Tibial nerve (tissue), 4 donors: ENCODE measurements at places on chromosomes 16 and 17. TPM values are rescaled to one million over a fixed set of nuclear protein-coding genes. Genes with fewer than 3 reads are reported as not detected.

DNA sequence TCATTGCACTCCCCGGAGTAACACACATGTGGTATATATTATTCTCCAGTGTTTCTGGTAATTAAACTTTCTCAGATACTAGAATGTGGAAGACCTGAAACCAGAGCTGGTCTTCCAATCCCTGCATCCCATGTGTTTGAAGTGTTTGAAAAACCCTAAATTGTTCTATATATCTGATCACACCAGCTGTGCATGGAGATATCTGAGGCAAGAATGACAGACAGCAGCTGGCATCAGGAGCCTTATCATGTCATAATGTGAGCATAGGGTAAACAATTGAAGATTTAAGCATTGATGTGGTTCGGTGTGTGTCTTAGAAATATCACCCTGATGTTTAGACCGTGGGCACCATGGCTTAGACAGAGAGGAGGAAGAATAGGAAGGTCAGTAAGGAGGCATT lies 251.0 kb downstream of the CDH11 start:
- H3K27ac ChIP-seq, result no peak overlapping the region
- no peaks in the 10 kb centered on the region for H3K27me3 ChIP-seq
- no peaks in the 10 kb centered on the region for H3K36me3 ChIP-seq

- no peaks in the 10 kb centered on the region for H3K27me3 ChIP-seq
- peaks cover 94% of the 10 kb centered on the region for H3K36me3 ChIP-seq
- no peak overlapping the region for H3K27ac ChIP-seq
- H3K4me3 ChIP-seq, result no peak overlapping the region
- no peaks in the 10 kb centered on the region for H3K4me1 ChIP-seq
These were observed 19.2 kb upstream of the SMIM5 start for GRCh38 chr17:75614006-75614405.

DNA sequence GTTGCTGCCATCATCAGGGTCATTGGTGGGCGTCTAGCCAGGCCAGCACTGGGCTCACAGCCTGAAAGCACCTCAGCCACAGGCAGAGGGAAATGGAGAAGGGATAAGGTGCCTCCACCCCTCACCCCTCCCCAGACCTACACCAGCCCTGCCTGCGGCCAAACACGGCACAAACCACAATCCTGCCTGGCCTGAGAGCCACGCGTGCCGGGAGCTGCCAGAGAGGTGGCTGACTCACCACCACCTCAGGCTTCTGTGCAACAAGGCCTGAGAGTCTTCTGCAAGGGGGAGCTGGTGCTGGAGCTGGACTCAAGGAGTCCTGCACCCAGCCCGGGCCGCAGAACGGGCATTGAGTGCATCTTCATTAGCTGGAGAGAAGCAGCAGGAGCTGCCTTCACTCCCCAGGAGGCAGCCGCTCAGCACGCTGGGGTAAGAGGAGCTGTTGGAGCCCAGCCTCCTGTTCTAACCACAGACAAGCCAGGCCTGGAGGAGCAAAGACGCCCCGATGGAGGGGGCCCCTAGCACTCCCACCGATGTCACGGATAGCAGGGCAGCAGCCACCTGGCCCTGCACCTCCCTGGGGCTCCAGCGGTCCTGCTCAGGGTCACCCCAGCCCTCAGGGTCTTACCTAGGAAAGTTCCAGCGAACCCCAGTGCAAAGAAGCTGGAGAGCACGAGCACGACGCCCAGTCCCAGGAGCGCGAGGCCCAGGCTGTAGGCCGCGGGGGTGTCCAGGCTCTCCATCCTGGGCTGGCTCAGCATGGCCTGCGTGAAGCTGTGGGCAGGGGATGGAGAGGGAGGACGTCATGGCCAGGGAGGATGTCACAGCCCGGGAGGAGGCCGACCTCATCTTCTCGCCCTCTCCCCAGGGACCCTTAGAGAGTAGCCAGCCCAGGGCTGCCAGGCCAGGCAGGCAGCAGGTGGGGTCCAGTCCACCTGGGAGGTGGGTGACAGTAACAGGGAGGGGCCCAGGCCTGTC lies 16.0 kb upstream of the RASD1 start:
- no peaks in the 10 kb centered on the region for H3K4me1 ChIP-seq
- DNase-seq, result no peak
- H3K27me3 ChIP-seq, result no peaks in the 10 kb centered on the region
- peaks cover 25% of the 10 kb centered on the region for H3K36me3 ChIP-seq
- no peak overlapping the region for H3K4me3 ChIP-seq

The VMO1 gene
- total RNA-seq, result 6.0 TPM

- H3K36me3 ChIP-seq, result no peaks in the 10 kb centered on the region
- no peak for DNase-seq
- peaks cover 46% of the 10 kb centered on the region for H3K4me1 ChIP-seq
- no peak overlapping the region for H3K4me3 ChIP-seq
- no peaks in the 10 kb centered on the region for H3K27me3 ChIP-seq
- H3K27ac ChIP-seq, result no peak overlapping the region
These were observed 37.4 kb upstream of the ARHGAP17 start for GRCh38 chr16:25052530-25052929.

- no peak for DNase-seq
- no peaks in the 10 kb centered on the region for H3K36me3 ChIP-seq
- H3K27me3 ChIP-seq, result no peaks in the 10 kb centered on the region
- no peaks in the 10 kb centered on the region for H3K4me1 ChIP-seq
- H3K4me3 ChIP-seq, result no peak overlapping the region
These were observed 32.9 kb downstream of the HS3ST3A1 start for GRCh38 chr17:13568582-13569397.

DNA sequence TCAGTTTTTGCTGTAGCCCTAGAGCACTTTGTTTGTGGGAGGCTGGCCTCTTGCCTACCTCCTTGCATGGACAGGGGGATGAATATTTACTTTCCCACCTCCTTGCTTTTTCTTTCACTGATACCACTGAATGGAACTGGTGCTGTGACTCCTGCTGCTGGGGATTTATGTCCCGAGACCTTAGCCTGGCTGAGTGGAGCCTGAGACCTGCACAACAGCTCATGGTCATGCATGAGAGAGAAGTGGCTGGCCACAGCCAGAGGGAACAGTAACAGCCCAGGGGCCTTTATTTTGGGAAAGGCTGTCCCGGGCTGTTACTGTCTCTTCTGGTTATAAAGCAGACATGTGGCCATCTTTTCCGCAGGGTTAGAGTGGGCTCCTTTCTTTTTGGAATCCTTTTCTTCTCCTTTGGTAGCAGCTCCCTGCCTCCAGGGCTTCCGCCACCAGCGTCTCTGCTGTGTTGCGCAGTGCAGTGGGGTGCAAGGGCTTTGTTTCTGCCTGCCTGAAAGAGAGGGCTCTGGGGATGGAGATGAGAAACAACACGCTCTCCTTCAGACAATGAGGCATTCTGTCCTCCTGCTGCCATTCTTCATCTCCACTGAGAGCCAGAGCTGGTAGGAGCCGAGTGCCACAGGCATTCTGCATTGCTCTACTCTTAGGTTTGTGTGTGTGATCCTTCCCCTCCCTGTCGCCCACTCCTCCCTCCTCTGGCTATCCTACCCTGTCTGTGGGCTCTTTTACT lies 14.5 kb downstream of the SNX11 start:
- no peaks in the 10 kb centered on the region for H3K27me3 ChIP-seq
- peaks cover 14% of the 10 kb centered on the region for H3K4me1 ChIP-seq
- H3K36me3 ChIP-seq, result peaks cover 17% of the 10 kb centered on the region
- H3K27ac ChIP-seq, result no peak overlapping the region

The BEAN1 gene
- total RNA-seq, result not detected

DNA sequence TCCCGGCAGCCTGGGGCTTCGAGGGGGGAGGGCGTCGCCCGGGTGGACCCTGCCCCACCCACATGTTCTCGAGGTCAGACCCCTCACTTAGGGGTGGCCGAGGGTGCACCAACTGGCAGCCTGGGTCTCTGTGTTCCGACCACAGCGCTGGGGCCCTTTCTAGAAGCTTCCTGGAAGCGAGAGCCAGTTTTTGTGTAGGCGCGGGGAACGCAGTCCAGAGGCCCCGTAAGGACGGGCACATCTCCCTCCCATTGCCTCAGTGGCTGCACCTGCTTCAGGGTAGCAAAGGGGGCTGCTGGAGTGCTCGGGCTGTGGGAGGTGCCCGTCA lies 148.3 kb downstream of the BANP start:
- no peak for DNase-seq
- no peak overlapping the region for H3K27ac ChIP-seq
- no peak overlapping the region for H3K4me3 ChIP-seq
- no peaks in the 10 kb centered on the region for H3K4me1 ChIP-seq
- peaks cover 22% of the 10 kb centered on the region for H3K27me3 ChIP-seq

The CHD9NB gene
- total RNA-seq, result 10.9 TPM

The CCL17 gene
- total RNA-seq, result not detected

DNA sequence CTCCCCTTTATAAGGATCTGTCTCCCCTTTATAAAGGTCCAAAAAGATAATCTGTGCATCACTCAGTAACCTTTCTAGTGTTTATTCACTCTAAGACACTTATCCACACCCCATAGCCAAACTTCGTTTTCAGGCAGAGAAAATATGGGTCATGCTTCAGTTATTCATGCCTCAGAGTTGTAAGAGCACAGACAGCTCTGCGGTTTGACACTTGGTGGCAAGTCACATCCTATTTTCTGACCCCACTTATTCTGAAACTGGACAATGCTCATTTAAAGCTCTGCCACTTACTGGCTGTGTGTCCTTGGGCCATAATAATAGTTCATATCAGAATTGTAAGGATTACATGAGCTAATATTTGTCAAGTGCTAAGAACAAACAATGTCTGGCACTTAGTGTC lies 2.0 kb upstream of the KRTAP2-1 start:
- DNase-seq, result no peak
- no peak overlapping the region for H3K4me3 ChIP-seq
- peaks cover 11% of the 10 kb centered on the region for H3K27me3 ChIP-seq
- H3K4me1 ChIP-seq, result no peaks in the 10 kb centered on the region
- H3K36me3 ChIP-seq, result no peaks in the 10 kb centered on the region
- no peak overlapping the region for H3K27ac ChIP-seq

DNA sequence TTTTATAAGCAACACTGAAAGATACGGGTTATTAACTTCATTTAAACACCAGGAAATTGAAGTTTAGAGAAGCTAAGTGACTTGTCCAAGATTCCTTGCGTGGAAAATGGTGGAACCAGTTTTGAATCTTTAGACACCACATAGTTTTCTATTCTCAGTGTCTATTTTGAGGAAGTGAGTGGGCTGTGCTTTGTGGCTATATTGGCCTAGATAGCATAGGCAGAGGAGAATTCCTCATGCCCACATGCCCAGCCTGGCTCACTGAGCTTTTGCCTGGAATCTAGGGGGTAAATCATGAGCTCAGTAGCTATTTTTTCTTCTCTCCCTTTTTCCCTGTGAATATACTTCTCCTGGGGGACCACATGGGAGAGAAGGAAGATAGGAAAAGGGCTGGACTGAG lies 431.3 kb downstream of the HS3ST3B1 start:
- no peak overlapping the region for H3K27ac ChIP-seq
- H3K4me3 ChIP-seq, result no peak overlapping the region
- no peak for DNase-seq
- no peaks in the 10 kb centered on the region for H3K4me1 ChIP-seq

DNA sequence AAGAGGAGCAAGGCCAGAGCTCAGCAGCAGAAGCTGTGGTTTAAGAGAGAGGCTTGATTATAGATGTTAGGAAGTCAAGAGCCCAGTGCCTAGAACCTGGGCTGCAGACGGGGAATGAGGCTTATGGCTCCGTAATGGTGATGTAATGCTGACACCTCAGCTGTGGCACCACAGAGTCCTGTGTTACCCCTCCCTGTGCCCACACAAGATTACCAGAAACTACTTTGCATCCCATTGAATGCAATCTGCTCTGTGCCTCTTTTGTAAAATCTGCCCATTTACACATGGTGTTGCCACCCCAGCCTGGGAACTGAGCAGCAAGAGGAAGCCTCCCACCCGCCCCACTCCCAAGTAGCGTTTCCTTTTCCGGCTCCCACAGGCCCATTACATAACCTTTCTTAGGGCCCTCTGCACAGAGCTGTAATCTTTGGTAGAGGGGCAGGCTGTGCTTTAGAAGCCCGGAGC lies 57.0 kb downstream of the PITPNC1 start:
- H3K27me3 ChIP-seq, result no peaks in the 10 kb centered on the region
- H3K27ac ChIP-seq, result peak overlapping the region; percentile 45
- no peak overlapping the region for H3K4me3 ChIP-seq
- H3K36me3 ChIP-seq, result no peaks in the 10 kb centered on the region
- H3K4me1 ChIP-seq, result no peaks in the 10 kb centered on the region

DNA sequence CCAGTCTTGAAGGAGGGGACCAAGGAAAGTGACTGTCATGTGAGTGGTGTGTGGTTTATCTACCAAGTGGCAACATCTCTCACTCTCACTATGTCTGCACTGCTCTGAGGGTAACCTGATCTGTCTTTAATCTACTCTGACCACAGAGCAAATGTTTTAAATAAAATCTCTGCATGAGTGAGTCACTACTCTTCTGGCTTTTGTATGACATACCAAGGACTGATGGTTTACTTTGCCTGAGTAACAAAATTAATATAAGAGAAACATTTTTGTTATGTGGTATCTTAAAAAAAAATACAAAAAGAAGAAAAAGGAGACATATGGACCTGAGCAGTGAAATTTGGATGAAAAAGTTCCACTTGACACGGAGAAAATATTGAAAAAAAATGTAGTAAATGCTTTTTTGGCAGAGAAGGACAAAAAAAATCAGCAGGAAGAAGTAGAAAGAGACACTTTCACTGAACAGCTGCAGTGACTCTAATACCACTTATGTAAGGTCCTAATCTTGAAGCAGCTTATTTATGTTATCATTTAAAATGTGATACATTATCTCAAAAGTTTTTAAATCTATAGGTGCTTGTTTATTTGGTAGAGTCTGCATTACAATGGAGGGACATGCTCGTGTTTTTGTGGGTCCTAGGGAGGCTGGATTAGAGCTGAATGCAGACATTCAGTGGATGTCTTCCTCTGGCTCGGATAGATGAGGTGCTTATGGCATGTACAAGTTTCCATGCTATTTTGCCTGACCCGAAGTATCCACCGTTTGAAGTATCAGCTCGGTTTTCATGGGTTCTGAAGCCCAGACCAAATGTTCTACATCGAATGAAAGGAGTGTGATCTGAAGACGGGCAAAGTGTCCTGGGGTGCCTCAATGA lies 240.7 kb downstream of the MAP2K6 start:
- DNase-seq, result no peak
- no peaks in the 10 kb centered on the region for H3K4me1 ChIP-seq
- no peaks in the 10 kb centered on the region for H3K36me3 ChIP-seq
- no peak overlapping the region for H3K27ac ChIP-seq
- no peak overlapping the region for H3K4me3 ChIP-seq

DNA sequence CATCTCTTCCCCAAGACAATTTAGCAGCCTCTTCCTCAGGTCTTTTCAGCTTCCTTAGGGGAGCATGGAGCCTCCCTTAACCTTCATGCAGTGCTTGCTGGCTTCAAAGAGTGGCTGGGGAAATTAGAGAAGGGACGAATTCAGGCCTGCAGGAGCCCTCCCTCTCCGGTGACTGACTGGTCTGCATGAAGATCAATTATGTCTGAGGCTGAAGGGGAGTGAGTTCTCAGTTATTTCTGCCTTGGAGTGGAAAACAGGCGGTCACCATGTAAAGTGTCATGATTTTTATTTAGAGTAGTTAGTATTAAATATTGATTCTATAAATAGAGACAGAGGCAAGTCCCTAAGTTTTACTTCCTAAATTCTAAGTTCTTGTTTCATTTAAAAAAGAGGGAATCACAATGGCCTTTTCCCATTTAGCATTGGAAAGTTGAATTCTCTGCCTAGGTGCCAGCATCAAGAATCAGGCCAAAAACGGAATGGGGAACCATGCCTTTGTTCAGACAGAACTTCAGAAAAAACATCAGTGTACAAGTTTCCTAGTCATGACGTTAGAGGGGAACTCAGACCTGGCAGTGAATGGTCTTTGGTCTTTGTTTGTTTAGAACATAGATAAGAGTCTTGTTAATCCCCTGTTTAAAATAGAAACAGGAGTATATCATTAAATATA lies 4.4 kb downstream of the GABARAPL2 start:
- no peak for DNase-seq
- H3K27ac ChIP-seq, result peak overlapping the region; percentile 33
- no peak overlapping the region for H3K4me3 ChIP-seq
- H3K4me1 ChIP-seq, result peaks cover 9% of the 10 kb centered on the region
- no peaks in the 10 kb centered on the region for H3K27me3 ChIP-seq

The PRDM7 gene
- total RNA-seq, result not detected
